ENCODE measurements at places on chromosomes 12 and 14.

DNA sequence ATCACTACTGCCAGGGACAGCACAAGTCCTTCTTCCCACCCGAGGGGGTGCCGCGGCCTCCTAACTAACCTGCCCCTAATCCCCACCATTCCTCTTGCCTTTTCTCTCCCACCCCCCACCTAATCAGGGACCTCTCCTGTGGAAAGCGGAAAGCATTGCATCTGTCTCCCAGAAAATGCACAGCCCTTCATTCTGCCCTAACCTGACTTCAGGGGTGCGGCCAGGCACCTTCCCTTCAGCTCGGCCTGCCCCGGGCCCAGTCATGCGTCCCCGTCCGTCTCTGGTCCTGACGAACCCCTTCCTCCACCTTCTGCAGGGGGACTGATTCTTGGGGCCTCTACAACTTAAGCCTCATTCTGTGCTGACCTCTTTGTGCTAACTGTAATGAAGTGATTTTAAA, 43.9 kb upstream of the TRAF3 start:
- DNase-seq = no peak

- DNase-seq = peak; percentile 84
Observed at GRCh38 chr12:95218150-95219133, 835 bp downstream of the VEZT start.

DNA sequence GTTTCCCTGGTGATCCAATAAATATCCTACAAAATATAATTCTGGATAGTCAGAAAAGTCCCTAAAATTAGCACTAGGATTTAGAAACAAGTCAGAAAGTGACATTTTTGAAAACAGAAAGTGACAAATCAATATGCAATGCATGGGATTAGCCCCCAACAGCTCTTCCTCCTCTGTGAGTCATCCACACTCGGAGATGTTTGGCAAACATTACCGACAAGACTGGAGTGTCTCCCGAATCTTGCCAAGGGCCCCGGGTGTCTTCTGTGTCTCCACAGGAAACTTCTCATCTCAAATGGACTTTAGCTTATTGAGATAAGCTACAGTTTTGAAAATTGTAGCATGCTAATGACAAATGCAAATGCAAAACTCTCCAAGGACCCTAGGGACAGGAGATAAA, 398.9 kb upstream of the CCDC196 start:
- no peak for DNase-seq

DNA sequence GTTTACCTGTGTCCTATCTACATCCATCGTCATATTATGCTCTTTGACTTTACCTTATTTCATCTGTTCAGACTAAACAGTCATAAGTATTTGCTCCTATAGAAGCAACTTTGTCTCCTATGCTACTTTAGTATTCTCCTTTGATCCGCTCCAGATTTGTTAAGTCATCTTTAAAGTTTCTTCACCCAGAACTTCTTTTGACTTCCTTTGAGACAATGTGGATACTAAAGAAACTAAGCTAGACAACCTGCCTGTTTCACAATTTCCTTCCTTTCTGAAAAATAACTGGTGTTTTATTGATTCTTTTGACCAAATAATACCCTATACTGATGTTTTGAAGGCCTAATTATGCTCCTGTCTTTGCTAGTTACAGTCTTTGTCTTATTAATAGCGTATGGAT, 30.0 kb upstream of the LRRK2 start:
- DNase-seq = no peak

DNA sequence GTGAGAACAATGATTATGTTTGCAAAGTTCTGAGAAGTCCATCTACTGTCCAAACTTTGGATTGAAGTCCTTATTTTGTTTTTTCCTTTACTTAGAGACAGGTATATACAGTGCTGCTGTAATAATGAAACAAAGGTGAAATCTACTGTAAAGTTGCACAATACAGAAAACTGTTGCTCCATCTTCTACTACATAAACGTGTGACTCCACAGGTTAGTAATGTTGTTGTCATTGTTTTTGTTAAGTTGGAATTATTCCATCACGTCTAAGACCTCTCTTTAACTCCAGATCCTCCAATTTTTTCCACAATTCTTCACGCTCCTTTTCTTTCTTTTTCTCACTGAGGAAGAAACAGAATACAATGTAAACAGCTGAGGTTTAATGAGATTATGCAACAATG, 57.0 kb upstream of the GPHB5 start:
- DNase-seq = no peak

GRCh38 chr14:70021548-70022220, 142.5 kb downstream of the SMOC1 start:
- DNase-seq = no peak

- no peak for DNase-seq
Observed at GRCh38 chr12:3304436-3305165, 186.4 kb upstream of the PRMT8 start.

- DNase-seq = no peak
Observed at GRCh38 chr12:467591-467990, 7.9 kb downstream of the B4GALNT3 start.

DNA sequence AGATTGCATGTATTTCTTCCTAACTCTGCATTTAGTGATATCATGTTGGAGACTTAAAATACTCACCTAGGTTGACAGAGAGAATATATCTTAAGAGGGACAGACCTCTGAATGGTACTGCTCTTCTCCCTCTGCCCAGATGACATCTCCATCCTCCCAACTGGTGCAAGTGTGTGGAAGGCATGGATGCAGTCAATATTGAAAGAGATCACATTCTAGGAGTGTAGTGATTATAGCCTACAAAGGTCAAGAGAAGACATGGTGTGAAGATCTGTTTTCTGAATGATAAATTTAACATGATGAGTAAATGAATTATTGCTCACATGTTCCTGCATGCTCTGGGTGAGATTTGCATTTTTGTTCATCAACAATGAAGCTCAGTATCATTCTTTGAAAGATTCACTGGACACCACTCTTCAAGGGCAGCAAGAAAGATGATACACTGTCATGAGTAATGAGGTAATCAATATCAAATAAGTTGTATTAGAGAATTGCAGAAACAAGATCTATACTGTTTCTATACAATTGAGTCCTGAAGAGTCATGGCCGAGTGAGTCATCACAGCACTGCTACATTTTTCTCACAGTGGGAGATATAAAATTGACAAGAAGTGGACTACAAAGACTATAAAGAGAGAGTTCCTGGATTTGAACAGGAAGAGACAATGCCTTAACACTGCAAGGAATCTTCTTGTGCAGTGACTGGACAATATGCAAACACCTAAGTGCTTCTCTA, 183.3 kb upstream of the KRR1 start:
- DNase-seq = no peak

- peak; percentile 11 for DNase-seq
Observed at GRCh38 chr12:100404769-100405407, 48.0 kb downstream of the SLC17A8 start.

GRCh38 chr12:105713606-105714305, 383.3 kb downstream of the C12orf75 start:
- DNase-seq = no peak

- DNase-seq = no peak
Observed at GRCh38 chr14:105505101-105505500, 14.1 kb downstream of the TEDC1 start.

DNA sequence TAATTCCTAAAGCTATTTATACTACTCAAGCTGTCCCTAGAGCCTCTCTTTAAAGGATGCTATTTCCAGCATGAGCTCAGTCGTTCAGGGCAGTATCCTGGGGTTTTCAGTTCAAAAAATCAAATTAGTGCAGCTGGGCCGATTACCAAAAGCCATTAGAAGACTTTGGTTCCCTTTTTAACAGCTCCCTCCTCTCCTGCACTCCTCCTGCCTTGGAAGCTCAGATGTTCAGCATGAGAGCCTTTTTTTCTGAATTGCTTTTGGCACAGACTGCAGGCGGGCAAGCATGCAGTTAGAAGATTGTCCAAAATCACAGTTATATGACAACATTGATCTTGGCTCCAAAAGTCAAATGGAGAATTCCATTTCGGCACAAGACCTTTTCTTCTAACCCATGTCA, 179.6 kb downstream of the SLC35F4 start:
- DNase-seq = no peak

GRCh38 chr12:110775997-110776396, 33.3 kb upstream of the PPP1CC start:
- DNase-seq = no peak

- peak; percentile 52 for DNase-seq
Observed at GRCh38 chr14:70907996-70908934, 1.0 kb downstream of the PCNX1 start.

DNA sequence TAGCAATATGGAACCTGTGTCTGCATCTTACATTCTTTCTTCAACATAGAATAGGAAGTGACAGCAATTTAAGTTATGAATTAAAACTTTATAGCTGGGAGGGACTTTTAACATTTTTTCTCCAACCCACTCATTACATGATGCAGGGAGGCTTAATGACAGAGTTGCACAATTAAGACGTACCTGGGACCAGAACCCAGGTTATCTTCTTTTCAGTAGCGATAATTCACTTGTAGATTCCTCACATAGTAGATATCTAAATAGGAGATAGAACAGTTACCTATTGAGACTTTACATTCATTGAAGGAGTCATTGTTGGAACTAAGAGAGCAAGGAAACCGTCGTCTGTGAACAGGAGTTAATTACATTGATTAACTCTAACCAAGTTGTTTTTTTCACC, 5.1 kb downstream of the SRGAP1 start:
- DNase-seq = no peak

DNA sequence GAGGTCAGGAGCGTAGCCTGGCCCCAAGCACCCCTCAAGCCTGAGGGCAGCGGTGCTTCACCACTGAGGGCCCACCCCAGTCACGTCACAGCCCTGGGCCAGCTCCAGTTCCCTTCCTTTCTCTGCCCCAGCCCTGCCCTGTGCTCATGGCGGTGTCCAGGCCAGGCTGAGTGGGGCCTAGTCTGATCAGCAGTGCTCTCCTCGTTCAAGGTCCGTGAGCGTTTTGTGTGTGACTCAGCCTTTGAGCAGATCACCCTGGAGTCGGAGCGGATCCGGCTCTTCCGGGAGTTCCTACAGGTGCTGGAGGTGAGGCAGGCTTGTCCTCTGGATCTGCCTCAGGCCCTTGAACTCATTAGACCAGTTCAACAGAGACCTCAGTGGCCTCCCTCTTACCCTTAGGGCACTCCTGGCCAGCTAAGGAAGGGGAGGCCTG, 19.0 kb downstream of the PRPF40B start:
- DNase-seq = no peak

- no peak for DNase-seq
Observed at GRCh38 chr12:57276935-57277563, 26.1 kb upstream of the STAC3 start.

GRCh38 chr12:83161456-83161855, 474.8 kb downstream of the TMTC2 start:
- DNase-seq = no peak

- DNase-seq = no peak
Observed at GRCh38 chr14:21521501-21521900, 4.6 kb downstream of the SALL2 start.

- peak; percentile 53 for DNase-seq
Observed at GRCh38 chr12:82326905-82327503, 31.2 kb downstream of the CCDC59 start.

DNA sequence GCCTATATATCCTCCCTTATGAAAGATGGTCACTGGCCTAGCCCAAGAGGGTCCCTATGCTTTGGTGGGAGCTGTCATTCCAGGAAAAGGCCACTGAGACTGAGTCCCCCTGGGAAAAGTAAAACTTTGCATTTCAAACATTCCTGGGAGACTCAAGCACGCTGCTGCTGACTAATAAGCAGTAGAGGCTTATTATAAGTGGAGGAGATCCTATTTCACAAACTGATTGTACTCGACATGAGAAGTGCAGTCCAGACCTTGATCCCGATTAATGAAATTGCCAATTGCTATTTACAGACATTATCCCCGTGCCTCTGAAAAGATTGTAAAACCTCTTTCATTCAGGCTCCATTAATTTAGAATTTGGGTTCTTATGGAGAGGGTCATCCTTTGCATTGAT, 96.6 kb downstream of the EMP1 start:
- DNase-seq = no peak

DNA sequence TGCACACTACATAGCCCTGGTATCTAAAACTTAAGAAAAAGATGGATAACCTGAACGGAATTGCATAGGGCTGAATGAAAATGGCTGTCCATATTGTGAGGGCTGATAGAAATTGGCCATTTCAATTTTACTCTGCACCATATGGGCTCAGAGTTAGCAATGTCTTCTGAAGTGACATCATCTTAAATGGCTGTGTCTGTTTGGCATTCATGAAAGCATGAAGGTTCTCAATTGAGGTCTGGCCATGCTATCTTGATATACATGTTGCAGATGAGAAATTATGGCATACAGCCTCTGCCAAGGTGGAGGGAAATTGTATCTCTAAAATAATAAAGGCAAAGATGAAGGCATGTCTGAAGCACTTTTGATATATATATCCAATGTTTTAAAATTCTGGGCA, 226.0 kb upstream of the PDE3A start:
- DNase-seq = no peak

DNA sequence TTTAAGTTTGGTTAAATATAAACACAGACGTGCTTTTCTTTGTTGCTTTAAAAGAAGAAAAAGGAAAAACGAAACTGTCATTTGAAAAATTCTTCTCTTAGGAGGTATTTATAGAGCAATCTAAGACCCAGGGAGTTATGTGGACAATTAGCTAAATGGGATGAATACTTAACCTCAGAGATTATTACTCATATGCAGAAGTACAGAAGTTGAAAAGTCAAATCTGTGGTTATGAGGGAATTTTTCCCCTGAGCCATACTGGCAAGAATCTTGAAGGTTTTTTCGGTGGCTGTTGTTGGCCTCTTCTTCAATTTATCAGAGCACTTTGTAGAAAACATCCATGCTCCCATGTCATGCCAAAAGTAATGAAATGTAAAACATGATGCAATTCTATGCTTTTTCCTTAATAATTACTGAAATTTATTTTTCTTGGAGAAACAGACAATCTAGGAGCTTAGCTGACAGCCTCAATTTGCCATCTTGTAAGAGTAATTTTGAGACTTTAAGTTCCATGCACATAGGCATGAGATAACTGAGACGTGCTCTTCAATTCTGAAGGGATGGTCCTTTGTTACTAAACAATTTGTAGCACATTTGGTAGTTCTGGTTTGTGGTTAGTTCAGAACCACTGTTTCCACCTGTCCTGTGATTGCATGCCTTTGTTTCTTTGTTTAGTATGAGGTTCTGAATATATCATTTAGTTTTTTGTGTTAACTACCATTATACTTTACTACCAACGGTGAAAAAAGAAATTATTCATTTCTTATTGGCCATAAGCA, 126.6 kb downstream of the BCAT1 start:
- DNase-seq = no peak

DNA sequence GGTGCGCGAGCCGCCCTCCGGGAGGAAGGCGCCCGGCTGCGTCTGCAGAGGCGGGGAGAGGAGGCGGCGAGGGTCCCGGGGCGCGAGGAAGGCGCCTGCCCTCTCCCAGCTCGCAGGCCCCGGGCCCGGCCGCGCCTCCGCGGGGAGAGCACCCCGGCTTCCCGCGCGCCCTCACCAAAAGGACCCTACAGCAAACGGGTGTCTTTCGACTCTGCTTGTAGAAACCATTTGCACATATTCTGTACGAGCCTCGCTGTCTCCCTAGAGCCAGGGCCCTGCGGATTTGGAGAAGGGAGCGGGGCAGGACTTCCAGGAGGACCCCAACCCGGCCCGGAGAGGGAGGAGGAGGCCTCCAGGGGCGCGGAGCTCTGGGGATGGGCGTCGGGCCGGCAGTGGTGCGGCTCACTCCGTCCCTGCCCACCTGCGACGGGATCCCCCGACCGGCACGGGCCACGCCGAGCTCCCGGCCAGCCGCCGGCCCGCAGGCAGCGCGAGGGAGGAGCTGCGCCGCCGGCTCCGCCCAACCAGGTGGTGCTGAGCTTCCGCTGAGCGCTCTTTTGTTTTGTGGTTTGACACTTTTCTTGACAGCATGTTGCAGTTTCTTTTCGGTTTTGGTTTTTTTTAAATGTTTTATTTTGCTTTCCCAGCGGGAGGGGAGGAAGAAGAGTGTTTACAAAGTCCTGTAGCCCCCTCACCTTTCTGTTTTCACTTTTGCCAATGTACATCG, 103.3 kb upstream of the FKBP4 start:
- DNase-seq = no peak

All from NCI-H1694 treated with DMSO at 0.1 percent for 48 hours (cell line).